ENCODE measurements at places on chromosomes 16 and 17.

DNA sequence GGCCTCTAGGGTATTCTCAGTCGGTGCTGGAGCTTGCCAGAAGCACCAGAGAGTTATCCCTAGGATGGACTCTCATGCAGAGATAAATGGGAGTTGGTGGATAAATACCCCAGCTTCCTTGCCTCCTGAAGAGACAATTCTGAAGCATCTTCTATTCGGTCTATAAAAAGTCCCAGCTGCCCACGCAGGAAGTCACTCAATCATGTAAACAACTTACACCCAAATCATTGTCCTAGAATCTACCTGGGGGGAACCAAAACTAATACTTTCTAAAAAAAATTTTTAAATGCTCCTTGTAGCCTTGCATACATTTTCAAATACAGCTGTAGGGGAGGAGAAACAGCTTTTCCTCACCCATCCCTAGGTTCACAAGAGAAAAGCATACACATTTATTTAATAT lies 66.6 kb upstream of the ELAC2 start:
- DNase-seq = no peak

GRCh38 chr17:77142689-77143088 lies 1.9 kb downstream of the SEC14L1 start:
- no peak for DNase-seq

GRCh38 chr17:48494335-48494734 lies 36.5 kb downstream of the HOXB1 start:
- DNase-seq = no peak

DNA sequence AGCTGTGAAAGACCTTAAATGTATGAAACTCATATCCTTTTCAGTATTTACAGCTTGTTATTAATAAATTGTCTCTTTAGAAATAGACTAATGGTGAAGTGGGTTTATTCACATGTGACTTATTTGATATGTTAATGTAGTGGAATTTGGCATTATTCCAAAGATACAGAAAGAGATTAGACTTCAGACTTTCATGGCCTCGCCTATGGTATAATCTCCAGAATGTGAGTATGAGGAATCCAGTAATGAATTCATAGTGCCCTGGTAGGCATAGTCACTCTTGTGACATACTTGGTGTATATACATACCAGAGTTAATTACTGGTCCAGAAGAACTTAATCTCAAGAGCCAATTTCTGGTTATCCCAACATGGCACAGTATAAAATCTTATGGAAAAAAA lies 72.7 kb downstream of the OMG start:
- DNase-seq = no peak

GRCh38 chr16:85451641-85452363 lies 161.3 kb upstream of the GSE1 start:
- DNase-seq = no peak

DNA sequence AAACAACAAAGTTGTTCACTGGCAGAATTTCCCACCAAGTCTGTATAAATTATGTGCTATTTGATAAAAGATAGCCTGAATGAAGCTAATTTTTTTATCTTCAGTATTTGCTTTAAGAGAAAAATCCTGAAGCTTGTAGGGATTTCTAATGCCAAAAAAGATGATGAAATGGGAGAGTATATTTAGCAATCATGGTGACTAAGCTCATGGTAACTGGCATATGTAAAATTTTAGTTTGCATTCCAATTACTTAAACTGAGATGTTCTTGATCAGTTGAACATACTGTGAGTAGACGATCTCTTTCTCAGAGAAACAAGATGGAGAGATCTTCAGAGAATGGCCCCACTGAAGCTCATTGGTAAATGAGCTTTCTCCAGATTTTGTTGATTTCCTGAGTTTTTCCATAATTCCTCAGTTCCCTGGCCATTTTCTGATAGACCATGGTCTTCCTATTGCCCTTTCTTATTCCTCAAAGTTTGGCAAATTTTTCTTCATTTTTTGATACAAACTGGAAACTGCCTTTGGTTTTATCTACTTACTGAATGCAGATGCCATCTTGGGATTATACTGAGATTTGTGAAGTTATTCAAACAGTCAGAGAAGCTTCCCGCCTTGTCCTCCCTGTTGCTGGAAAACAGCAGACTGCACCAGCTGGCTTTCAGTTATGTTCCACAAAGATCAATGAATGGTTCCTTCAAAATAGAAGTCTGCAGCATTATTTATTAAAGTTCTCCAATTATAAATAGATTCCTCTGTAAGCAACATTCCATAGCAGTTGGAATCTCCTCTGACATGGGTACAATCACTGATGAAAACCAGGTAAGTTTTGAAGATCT lies 68.3 kb upstream of the ALOX12 start:
- DNase-seq = no peak

- DNase-seq = no peak
Observed at GRCh38 chr16:63385714-63386432, 1349.6 kb upstream of the CDH8 start.

GRCh38 chr16:27847030-27847550 lies 216.4 kb downstream of the GSG1L start:
- DNase-seq = no peak

GRCh38 chr16:51757505-51757904 lies 606.4 kb upstream of the SALL1 start:
- no peak for DNase-seq

DNA sequence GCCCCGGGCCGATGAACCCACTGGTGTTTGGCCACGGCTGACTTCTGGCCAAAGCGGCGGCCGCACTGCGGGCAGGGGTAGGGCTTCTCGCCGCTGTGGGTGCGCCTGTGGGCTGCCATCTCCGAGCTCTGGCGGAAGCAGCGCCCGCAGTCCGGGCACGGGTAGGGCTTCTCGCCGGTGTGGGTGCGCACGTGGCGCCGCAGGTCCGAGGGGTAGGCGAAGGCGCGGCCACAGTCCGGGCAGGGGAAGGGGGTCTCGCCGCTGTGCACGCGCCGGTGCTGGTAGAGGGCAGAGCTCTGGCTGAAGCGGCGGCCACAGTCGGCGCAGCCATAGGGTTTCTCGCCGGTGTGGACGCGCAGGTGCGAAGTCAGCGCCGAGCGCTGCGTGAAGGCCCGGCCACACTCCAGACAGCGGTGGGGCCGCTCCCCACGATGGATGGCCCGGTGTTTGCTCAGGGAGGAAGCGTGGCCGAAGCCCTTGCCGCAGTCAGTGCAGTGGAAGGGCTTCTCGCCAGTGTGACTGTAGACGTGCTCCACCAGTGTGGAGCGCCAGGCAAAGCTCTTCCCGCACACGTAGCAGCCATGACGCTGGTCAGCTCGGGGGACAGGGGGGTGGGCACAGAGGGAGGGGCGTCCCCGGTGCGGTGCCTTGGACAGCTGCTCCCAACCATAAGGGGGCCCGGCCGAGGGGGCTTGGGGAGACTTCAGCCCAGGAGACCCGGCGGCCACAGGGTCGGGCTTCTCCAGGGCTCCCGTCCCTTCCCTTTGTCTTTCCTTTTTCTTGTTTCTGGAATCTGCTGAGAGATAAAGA lies 2.7 kb downstream of the ZNF764 start:
- DNase-seq = no peak

DNA sequence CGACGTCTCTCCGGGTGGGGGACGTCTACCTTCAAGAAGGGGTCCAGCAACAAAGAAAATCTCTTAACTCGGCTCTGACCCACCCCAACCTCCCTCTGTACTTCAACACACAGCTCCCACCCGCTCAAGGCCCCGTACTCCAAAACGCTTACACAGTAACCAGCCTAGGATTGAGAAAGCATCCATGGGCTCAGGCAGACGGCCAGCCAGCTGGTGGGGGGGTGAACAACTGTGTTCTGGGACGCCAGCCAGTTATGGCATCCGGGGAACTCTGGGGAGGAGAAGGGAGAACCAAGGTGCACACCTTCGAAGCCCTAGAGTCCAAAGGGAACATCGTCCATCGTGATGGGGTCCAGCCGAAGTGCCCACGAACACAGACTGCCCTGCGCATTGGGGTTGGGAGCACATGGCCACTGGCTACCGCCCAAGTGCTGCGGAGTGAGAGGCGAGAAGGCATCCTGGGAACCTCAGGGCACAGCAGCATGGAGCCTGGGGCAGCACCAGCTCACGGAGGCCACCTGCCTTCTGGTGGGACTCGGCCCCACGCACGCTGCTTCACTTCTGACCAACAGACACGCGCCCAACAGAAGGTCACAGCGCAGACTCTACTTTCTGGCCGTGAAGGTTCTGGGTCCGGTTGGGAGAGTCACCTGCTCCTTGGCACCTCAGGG lies 14.3 kb downstream of the SLC16A3 start:
- DNase-seq = peak; percentile 77

GRCh38 chr17:29629839-29630238 lies 7.1 kb upstream of the CORO6 start:
- DNase-seq = no peak

- no peak for DNase-seq
Observed at GRCh38 chr17:77632619-77633018, 325.9 kb upstream of the TNRC6C start.

GRCh38 chr17:41315204-41315794 lies at the start of gene KRTAP17-1:
TSS of gene KRTAP17-1 (minus strand) at chr17:41315710. CDS start at chr17:41315650, 60 bp downstream.
- DNase-seq = no peak

DNA sequence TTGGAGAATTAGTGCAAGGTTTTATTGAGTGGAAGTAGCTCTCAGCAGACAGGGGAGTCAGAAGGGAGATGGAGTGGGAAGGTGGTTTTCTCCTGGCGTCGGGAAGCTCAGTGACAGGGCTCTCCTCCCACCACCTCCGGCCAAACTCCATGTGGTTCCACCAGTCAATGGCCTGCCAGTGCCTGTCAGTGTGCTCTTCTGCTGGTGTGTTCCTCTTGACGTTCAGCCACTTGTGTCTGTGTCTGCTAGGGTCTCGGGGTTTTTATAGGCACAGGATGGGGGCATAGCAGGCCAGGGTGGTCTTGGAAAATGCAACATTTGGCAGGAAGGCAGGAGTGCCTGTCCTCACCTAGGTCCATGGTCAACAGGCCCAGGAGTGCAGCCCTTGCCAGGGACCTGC lies 506.7 kb upstream of the KIF2B start:
- DNase-seq = no peak

DNA sequence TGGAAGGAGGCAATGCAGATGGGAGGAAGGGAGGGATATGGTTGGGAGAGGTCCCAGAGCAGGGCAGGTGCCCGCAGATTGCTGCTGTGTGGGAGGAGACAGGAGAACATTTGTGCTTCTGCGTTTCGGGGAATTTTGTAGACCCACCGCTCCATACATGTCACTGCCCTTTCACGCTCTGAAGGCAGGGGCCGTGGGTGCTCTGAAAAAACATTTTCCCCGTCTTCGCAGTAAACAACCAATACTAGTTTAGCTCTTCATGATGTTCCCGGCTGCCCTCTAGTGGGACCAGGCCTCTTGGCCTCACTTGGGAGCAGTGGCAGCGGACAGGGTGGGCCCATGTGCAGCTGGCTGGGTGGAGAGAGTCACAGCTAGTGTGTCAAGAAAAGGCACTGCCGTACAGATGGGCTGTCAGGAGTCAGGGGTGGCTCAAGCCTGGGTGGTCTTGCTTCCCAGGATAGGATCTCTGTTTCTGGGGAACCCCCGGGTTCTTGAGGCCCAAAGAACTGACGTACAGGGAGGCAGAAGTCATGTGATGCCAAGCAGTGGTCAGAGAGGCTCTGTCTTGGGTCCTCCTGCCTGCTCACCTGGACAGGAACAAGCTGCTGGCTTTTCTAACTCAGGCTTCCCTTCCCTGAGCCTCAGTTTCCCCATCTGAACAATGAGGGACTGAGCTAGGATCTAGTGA lies 46.5 kb upstream of the CPNE2 start:
- DNase-seq = peak; percentile 61

GRCh38 chr16:68086336-68086841 lies 1.2 kb downstream of the NFATC3 start:
- no peak for DNase-seq

- no peak for DNase-seq
Observed at GRCh38 chr16:72068930-72069329, 5.9 kb downstream of the HPR start.

- DNase-seq = no peak
Observed at GRCh38 chr17:55117164-55117563, 147.6 kb upstream of the HLF start.

- DNase-seq = no peak
Observed at GRCh38 chr17:69427486-69428197, 13.1 kb downstream of the MAP2K6 start.

GRCh38 chr16:78675951-78676792 lies 576.7 kb downstream of the WWOX start:
- DNase-seq = no peak

DNA sequence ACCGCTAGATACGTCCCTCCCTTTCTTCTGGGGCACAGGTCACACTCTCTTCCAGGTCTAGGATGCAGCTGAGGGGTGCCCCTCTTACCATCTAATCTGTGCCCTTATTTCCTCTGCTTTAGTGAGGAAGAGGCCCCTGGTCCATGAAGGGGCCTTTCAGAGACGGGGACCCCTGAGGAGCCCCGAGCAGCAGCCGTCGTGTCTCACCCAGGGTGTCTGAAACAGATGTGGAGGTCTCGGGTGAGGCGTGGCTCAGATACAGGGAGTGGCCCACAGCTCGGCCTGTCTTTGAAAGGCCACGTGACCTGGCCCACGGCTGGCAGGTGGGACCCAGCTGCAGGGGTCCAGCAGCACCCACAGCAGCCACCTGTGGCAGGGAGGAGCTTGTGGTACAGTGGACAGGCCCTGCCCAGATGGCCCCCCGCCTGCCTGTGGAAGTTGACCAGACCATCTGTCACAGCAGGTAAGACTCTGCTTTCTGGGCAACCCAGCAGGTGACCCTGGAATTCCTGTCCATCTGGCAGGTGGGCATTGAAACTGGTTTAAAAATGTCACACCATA lies 15.6 kb downstream of the SCGB1C2 start:
- no peak for DNase-seq

DNA sequence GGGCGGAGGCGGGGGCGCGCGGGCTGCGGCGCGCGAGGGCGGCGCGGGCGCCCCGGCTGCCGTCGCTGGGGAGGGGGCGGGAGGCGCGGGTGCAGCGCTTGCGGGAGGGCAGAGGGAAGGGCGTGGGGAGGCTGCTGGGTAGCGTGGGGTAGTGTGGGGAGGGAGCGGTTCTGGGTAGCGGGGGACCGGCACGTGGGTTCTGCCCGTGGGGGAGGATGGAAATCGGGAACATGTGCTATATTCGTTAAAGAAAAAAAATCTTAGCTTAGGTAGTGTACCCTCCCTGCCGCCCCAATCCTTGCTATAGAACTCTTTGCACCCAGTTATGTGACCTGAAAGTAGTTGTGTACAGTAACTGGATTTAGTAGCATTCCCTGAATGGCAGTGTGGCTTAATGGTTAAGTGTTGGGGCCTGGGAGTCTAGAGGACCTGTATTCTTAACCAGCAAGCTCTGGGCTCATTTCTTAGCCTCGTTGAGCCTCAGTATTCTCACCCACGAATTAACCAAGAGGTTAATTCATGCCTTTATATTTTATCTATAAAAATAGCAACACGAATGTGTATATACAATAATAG lies 646 bp downstream of the RABEP1 start:
- DNase-seq = peak; percentile 46

Measured in liver (tissue), 10 donors.